ENCODE measurements at places on chromosomes 16 and 17.

DNA sequence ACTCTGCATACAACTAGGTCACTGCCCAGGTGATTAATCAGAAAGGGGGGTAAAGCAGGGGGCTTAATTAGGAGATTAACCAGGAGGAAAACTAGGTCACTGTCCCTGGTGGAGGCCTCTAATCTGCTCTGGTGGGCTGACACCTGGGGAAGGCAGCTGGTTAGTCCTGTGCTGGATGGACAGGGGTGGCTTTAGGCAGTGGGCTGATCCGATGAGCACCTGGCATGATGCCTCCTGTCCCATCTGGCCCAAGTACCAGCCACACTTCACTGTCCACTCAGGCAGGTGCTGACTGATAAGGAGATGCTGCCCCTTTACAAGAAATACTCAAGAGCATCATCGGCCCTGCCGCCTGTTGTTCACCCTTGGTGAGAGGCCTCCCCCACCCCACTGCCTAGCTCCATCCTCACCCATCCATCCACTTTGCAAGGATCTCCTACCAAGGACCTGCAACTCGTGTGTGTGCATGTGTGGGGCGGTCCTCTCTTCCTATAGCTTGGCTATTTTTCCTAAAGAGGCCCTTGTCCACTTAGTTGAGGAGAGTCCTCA is 13.8 kb upstream of the RCVRN start:
- no peak for DNase-seq

DNA sequence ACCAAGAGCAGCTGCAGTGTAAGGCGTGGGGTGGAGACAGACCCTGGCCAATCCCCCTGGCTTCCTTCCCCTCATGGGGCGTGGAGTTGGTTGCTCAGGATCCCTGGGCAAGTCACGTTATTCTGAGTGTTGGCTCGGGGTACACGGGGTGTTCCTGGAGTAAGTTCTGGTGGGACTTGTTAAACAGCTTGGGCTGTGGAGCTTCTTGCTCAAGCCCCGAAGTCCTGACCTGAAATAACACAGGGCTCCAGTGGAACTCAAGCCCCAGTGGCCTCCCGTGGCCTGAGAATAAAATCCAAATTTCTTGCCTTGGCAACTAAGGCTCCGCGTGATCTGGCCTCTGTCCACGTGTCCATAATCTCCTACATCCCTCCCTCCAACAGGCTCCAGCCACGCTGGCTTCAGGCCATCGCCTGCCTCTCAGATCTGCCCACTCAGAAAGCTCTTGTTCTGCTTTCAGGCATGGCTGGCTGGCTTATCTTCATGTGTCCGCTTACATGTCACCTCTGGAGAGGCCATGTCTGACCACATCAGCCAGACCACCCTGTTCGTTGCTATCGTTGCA is 49.3 kb upstream of the BCO1 start:
- DNase-seq, result no peak

GRCh38 chr17:19672009-19672750 is 23.6 kb downstream of the ALDH3A2 start:
- no peak for DNase-seq

DNA sequence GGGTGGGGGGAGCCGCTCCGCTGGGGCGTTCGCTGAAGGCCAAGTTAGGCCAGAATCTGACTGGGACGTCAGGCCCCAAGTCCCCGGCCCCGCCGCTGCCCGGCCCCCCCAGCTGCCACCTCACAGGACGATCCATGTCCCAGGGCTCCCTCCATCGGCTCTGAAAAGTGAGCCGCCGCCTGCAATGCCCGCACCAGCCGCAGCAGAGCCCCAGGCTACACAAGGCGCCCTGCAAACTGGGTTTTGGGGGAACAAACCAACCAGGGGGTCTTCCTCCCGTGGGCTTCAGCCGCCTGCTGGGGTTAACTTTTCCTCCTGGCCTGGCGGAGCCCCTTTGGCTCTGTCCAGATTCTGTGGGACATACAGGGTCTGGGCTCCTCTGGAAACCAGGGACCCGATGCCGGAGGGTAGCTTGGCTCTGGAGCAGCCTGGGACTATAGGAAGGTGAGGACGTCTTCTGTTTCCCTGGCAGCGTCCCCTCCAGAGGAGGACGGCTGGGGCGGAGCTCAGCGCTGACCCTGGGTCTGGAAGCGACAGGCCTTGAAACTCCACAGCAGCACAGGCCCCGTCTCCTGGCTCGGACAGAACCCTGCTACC is 835 bp downstream of the NME4 start:
- peak; percentile 76 for DNase-seq

DNA sequence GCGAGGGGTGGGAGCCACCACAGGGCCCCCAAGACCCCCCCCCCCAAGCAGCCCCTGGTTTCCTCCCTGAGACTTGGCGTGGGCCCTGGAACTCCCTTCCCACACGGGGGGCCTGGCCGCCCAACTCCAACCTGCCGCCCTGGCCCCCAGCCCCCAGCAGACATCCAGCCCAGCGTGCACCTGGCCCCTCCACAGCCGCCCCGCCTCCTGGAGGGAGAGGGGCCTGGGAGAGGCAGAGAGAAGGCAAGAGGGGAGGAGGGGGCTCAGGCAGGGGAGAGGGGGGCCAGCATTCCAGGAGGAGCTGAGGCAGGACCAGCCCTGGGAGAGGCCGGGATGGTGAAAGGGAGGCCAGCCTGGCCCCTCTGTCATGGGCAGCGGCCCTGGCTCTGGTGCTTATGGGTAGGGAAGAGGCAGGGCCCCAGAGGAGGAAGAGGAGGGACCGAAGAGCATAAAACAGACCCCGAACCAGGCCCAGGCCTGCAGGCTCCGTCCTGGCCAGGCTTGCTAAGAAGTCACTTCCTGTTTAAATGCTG is 16.7 kb downstream of the IL34 start:
- DNase-seq, result no peak

DNA sequence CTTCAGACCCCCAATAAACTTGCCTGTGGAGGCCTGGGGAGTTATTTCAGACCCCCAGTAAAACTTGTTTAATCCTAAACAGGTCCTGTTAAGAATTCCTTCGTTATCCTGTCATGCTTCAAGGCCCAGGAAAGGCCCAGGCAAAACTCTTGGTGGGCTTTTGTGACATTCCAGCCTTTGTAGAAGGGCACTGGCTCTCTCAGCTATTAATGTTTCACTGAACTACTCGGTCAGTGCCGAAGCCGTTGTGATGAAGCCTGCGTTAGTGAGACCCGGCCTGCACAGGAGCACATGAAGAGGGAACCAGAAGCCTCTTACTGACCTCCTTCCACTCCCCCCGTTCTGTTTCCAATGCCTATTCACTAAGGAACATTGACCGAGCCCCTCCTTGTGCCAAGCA is 47.4 kb upstream of the PLCG2 start:
- no peak for DNase-seq

- peak; percentile 56 for DNase-seq
Observed at GRCh38 chr16:15949210-15950160, at the start of gene ABCC1. TSS of gene ABCC1 (plus strand) at chr16:15949616. CDS start at chr16:15949752, 136 bp downstream.

DNA sequence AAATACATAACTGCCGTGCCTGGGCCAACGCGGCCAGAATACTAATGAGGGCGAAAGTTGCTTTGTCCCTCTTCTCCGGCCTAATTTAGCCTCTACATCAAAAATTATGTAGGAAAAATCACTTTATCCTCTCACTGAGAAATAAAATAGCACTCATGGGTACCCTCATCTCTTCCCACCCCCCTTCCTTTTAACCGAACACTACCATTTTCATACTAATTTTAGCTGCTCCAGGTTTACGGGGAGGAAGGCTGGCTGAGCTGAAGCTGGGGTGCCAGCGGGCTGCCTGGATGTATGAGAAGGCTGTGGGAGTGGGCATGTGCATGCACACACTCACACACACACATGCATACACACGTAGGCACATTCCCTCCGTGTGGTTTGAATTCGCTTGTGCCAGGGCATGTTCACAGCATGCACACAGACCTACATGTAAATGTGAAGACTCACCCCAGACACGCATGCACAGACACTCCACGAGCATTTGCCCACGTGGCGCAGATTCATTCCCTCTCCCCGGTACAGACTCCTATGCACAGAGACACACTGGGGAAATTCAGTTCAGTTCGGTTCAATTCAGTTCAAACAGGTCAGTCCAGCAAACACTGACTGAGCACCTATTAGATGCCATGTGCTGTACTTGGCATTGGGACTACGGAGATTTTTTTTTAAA is 145.1 kb downstream of the MRM1 start:
- no peak for DNase-seq

DNA sequence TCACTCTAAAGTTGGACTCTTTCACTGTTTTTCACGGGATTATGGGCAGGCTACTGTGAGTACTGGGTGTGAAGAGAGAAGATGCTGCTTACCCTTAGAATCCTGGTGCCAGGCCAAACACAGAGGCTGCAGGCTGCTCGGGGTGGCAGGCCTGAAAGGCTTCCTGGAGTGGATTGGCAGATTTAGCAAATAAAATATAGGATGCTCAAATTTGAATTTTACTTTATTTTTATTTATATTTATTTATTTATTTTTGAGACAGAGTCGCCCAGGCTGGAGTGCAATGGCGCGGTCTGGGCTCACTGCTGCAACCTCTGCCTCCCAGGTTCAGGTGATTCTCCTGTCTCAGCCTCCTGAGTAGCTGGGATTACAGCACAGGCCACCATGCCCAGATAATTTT is 14.9 kb upstream of the STAC2 start:
- DNase-seq, result no peak

DNA sequence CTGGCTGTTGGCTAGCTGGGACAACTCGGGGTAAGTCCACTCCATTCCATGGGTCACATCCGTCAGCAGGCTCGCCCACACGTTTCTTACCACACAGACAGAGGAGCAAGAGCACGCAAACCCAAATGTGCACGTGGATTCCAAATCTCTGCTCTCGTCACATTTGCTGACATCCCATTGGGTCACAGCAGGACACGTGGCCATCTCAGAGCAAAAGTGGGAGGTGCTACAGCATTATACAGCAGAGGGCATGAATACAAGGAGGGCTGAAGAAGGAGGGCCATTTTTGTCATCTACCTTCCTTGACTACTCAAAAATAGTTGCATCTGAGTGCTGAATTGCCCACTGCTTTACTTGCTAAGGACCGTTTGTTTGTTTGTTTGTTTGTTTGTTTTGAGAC is 84.7 kb downstream of the RBBP6 start:
- DNase-seq, result no peak

- DNase-seq, result no peak
Observed at GRCh38 chr17:27530764-27531391, 74.6 kb downstream of the KSR1 start.

- DNase-seq, result no peak
Observed at GRCh38 chr16:6063526-6063925, 965.9 kb upstream of the EEF2KMT start.

DNA sequence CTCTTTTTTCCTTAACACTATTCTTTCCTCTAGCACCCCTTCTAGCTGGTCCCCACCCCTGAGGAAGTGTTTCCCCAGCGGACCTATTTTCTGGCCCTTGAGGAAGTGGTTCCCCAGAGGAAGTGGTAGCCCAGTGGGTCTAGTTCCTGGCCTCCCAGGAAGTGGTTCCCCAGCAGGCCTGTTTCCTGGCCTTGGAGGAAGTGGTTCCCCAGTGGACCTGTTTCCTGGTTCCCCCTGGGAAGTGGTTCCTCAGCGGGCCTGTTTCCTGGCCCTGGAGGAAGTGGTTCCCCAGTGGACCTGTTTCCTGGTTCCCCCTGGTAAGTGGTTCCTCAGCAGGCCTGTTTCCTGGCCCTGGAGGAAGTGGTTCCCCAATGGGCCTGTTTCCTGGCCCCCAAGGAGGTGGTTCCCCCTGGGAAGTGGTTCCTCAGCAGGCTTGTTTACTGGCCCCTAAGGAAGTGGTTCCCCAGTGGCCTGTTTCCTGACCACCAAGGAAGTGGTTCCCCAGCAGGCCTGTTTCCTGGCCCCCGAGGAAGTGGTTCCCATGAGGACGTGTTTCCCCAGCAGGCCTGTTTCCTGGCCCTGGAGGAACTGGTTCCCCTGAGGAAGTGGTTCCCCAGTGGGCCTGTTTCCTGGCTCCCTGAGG is 58.3 kb downstream of the NTN1 start:
- no peak for DNase-seq

DNA sequence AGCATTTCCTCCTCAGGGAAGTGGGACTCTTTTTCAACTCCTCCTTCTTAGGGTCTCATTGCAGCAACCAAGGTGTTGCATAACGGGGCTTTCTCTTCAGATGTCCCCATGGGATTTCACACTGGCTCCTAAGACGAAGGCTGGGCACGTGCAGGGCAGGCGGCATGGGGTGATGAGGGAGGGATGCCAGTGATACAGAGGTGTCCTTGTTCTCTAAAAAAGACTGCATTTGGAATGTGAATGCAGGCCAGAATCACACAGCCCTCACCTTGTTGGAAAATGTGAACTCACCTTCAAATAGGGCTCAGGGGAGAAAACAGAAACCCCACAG is 105.6 kb downstream of the XYLT1 start:
- DNase-seq, result no peak

- DNase-seq, result no peak
Observed at GRCh38 chr16:79009896-79010295, 590.6 kb downstream of the MAF start.

GRCh38 chr17:73436954-73437353 is 125.2 kb upstream of the CDC42EP4 start:
- no peak for DNase-seq

DNA sequence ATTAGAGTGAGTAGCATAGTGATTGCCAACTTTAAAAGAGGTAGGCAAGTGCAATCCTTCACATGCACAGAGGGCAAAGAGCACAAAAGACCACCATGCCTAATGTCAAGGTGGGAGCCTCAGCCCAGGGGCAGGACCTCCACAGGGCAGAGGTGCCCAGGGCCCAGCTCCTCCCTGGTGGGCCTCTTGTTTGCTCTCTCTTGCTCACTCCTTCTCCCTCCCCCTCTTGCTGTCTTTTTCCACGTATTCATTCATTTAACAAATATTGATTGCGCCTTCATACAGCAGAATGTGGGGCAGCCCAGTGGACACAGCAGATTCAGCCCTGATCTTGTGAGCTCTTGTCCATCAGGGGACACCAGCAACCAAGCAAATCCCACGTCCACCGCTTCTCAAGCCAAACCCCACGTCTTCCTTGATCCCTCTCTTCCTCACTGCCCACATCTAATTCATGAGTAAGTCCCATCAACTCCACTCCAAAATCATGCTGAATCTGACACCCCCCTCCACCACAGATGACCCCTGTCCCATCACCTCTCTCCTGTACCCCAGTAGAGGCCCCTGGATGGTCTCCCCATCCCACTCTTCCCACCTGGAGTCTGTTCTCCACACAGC is 44.1 kb upstream of the RPL38 start:
- no peak for DNase-seq

DNA sequence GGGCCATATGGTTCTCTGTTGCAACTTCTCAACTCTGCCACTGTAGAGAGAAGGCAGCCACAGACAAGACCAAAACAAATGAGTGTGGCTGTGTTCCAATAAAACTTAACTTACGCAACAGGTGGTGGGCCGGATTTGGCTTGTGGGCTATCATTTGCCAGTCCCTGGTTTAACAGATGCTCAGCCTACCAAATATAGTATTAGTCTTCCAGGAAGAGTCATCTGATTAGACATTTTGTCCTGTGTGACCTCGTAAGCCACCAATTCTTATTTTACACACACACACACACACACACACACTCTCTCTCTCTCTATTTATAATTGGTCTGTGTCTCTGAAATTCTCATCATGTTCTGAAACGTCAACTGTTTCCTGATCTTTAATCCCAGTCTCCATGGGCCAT is 245.9 kb downstream of the XYLT1 start:
- DNase-seq, result peak; percentile 64

All from right forelimb (tissue), 1 donor.